Astrocyte of the spinal cord (primary cell): ENCODE measurements at places on chromosomes 3 and 15.

DNA sequence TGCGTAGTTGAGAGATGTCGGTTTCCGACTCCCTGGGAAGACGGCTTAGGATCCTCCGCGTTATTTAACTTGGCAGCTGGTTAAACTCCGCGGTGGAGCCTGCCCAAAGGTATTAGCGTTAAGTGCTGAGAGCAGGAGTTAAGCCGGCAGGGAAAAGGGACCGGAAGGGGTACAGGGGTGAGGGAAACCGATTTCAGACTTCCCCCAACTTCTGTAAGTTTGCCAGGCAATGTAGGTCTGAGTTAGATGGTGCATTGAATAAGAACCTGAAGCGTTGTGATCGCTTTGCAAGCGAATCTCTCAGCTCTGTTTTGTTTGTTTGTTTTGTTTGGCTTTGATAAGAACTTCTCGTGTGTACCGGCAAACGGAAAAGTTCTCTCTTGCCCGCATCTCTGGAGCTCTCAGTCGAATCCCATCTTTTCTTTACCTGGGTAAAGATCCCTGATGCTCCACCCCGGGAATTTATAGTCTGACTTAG, 6.0 kb upstream of the FEZF2 start:
- DNase-seq, result no peak

GRCh38 chr3:87509401-87509800, 233.0 kb upstream of the POU1F1 start:
- no peak for DNase-seq

- DNase-seq, result no peak
Observed at GRCh38 chr3:69011096-69011730, 2.3 kb downstream of the EOGT start.

DNA sequence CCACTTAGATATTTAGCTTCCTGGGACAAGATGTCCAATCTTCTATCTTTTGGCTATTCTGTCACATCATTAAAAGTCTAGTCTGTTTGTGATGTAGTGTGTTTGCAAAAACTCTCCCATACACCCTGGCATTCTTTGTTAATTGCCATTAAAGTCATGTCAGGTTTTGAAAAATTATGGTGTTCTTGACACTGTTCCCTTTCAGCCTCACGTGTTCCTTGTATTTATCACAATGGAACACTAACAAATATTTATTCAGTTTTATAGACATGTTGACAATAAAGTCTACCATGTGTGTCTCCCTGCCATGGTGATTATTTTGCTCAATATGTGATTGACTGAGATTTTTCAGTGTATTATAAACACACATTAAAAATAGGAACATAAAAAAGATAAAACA, 9.4 kb upstream of the CACNA1D start:
- no peak for DNase-seq

DNA sequence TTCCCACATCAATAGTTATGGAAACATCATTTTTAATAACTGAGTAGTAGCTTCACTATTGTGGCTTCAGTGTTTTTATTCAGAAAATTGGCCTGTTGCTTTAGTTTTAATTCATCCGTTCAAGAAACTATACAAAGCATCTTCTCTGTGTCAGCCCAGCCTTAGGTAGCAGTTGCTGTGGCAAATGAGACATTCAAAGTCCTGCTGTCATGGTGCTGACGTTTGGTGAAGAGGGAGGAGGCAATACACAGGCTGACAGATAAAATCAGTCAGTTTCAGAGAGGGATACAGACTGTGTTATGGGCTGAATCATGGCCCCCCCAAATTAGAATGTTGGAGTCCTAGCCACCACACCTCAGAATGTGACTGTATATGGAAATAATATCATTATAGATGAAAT, 56.5 kb downstream of the SLC7A14 start:
- no peak for DNase-seq

DNA sequence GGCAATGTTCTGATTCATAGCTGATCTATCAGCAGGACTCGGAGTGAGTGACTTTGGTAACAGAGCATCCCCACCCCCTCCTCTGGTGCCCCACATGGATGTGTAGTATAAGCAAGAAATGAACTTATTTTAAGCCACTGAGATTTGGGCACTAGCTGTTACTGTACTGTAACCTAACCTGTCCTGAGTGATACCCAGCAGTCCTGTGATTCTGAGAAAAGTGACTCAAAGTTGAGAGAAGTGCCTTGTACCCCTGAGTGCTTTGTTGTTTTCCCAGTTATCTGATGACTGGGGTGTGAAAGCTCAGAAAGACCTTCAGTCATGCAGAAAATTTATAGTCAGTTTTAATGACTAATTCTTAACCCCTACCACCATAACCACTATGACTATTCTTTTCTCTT, 439.9 kb upstream of the RBMS3 start:
- no peak for DNase-seq

- DNase-seq, result no peak
Observed at GRCh38 chr15:56074481-56075265, 81.3 kb upstream of the NEDD4 start.

GRCh38 chr15:42832576-42832975, 88.0 kb downstream of the TTBK2 start:
- DNase-seq, result peak; percentile 64
